NCI-H1930 (cell line): ENCODE measurements at places on chromosomes 7 and 10.

GRCh38 chr10:102660888-102661657, 16.8 kb downstream of the TRIM8 start:
- no peak for DNase-seq

DNA sequence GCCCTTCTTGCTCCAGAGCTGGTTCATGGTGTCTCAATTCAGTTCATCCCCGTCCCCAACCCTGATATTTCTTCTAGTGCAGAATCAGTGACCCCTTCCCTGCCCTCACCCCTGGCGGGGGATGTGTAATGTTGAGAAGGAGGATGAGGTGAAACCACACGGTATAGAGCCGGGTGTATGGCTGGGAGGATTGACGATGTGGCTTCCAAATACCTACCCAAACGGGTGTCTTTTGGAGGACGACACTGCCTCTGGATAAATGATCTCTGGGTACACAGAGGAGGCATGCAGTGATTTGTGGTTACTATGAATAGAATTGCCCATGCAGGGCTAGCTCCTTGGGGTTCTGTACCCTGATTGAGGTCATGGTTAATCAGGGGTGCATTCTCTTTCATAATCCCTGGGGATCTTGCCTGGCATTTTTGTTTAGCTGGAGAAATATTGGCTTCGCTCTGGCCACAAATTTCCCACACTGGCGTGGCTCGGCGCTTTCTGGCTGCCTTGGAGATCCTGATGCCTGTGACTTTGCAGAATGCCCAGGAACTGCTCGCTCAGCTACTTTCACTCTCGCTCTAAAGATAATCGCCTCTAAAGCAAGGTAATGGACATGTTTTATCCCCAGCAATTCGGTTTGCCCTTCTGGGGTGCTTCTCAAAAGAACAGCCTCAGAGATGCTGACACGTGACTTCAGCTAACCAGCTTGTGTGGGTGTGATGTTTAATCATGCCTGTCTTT, 89.2 kb downstream of the RBM20 start:
- no peak for DNase-seq

DNA sequence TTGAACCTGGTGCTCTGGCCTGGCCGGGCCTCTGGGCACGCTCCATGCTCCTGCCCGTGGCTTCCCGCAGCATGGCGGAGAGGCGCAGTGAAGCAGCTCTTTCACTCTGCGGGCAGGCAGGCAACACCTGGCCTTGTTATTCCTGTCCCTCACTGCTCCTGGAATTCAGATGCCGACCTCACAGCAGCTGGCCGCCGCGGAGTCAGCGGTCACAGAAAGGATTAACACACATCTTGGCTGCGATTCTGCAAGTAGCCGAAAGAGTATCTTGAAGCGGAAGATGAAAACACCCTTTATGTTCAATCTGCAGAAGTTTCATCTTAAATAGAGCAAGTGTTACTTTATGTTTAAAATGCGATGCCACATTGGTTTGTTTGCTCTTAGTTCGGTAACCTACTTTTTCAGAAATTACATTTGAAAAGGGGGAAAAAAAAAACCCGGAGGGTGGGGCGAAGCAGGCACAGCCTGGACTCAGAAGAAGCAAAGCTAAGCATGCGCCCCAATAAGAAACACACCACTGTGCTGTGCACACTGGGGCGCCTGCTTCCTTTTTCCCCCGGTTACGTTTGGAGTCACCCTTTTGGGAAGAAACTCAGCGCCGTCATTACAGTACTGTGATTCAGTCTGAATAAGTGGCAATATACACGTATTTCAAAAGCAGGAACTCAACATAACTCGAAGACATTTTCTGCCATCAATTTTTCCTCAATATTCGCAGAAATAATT, 42.3 kb downstream of the BRI3 start:
- no peak for DNase-seq

DNA sequence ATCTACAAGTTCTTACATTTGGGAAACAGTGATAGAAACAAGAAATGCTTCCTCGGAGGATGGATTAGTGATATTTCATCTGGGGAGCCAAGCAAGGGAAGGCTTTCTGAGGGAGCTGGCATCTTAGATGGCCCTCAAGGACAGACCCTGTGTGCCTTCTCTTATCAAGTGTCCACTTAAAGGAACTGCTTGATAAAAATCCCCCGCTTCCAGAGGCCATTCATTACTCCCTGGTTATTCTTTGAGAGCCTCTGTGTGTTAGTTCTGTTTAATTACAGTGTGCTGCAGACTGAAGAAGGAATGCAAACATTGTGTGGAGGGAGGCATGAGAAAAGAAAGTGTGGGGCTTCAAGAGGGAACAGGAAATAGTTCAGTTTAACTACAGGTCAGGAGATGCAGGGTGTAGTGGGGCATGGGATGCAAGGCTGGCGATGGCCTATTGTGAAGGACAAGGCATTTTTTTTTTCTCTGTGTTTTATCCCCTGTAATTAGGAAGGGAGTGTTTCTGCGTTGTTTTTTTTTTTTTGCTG, 145.4 kb downstream of the SNX10 start:
- no peak for DNase-seq

DNA sequence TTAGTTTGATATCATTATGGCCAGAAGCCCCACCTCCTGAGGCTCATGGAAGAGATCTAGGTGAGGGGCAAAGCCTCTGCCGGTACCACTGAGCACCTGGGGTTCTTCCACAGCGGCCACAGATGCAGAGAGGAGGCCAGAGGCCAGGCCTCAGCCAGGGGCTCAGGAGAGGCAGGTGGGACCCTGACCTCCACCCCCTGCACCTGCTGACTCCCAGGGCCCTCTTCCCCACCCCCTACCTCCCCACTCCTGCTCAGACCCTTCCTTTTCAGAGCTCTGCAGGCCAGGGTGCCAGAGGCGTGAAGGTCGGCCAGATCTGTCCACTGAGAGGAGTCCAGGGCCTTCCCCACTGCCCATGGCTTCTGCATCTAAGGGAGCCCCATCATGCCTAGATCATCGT, 178.7 kb upstream of the PPP2R2D start:
- no peak for DNase-seq

DNA sequence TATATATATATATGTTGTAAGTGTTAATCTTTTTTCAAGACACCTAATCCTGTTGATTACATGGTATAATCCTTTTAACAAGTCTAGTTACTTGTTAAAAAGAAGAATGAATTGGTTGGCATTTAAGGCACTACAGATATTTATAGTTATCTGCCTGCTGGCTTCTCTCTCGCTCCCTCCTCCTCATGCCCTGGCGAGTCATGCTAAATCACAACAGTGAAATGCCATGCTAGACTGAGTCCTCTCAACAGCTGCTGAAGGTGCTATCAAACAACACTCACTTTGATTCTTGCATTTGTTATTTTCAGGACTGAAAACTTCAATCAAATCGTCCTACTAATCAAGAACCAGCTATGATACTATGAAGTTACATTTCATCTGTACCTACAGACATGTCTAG, 15.4 kb downstream of the NRAP start:
- no peak for DNase-seq

- no peak for DNase-seq
Measured at GRCh38 chr10:73876971-73877370, 2.6 kb upstream of the CAMK2G start.

GRCh38 chr7:2523461-2523936, 3.9 kb downstream of the LFNG start:
- DNase-seq: no peak

DNA sequence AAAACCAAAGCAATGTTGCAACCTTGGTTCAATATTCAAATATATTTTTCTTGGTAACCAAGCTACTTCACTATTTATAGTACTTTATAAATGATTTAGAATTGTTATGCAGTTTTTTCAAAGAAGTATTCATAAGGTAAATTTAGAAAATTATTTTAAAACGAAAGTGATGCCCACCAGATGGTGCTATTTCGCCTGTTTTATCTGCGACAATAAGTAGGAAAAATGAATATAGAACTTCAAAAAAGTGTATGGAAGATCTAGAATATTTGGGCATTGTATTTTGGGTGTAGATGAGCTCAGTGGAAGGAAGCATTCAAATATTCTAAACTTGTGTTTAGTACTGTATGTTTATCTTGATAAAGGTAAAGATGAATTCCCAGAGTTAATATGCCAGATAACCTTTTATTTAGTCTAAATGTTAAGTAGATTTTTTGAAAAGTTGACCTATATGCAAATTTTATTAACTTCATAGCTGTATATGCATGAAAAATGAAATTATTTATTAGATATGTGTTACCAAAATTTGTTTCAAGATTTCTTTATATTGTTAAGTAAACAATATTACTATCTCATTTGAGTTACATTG, 93.2 kb downstream of the ADK start:
- DNase-seq: no peak

DNA sequence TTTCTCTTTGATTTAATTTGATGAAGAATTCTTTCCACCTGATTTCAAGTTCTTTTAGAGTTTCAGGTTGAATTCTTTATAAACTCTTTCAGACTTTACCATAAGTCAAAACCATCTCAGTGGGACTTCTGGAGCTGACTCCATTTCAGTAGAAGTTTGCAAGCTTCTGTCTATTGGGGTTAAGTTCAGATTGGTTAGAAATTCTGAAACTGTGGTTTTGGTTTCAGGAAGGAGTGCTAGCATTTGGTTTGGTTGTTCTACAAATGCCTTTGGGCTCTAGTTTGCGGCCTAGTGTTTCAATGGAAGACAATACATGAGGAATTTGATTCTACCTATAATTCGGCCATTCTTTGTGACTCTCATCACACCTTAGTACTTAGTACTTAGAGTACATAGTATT, 176.8 kb upstream of the RHOBTB1 start:
- no peak for DNase-seq

GRCh38 chr7:112262855-112263487, 56.5 kb downstream of the ZNF277 start:
- no peak for DNase-seq

DNA sequence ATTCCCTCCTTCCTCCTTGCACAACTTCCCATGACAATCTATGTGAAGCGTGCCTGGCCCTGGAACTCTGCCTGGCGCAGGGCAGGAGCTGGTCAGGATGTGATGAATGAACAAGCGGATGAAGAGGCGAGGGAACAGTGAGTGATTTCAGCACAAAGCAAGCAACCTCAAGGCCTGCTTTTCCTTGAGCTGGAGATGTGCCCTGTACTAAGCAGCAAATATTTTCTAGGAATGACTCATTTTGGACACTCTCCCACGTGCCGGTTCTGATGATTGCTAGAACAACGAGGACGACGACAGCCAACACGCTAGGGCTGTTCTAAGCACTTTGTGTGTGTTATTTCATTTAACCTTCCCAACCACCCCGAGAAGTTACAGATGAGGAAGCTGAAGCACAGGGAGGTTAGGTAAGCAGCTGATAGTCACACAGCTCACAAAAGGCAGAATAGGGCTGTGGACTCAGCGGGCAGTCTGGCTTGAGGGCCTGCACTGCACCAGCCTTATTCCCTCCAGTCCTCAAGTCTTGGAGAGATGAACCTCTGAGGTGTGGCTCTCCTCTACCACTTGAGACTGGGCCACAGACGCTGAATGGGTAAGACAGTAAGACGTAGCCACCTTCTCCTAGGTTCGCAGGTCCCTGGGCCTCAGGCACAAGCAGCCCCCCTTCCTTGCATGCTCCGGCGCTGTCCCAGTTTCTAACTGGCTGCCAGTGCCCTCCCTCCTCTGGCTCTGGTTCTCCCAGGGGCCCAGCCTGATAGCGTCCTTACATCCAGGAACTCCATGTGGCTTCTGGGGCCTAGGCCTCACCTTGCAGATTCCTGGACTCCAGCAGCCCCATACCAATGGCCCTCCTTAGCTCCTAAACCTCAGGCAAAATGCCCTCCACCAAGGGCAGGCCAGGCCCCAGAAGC, 59.0 kb downstream of the YKT6 start:
- no peak for DNase-seq

DNA sequence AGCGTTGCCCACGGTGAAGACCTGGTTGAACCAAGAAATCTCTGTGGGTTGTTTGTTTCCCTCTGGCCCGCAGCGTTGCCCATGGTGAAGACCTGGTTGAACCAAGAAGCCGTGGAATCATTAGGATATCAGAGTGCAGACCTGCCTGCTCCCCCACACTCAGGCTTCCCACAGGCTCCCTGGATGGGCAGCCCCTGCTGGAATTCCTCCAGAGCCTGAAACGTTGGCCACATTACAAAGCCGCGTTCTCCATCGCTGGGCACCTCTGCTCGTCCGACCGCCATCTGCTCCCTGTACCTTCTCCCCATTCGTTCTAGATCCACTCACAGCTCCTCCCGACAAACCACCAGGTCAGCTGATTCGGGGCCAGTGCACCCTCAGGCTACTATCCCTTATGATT, 266.9 kb upstream of the SHH start:
- no peak for DNase-seq
